ENCODE measurements at places on chromosomes 2 and 18. TPM values are rescaled to one million over a fixed set of nuclear protein-coding genes. Genes with fewer than 3 reads are reported as not detected.
A peak's percentile ranks its signal among the peaks of the same experiment; 100 is the strongest.

The DHRS9 gene
- 92.0 TPM for total RNA-seq

The SLC23A3 gene
- 13.6 TPM for total RNA-seq

The SKA1 gene
- 1.0 TPM for total RNA-seq

The CERKL gene
- total RNA-seq = 0.12 TPM

The LAMA1 gene
- 6.1 TPM for total RNA-seq

The LRRC30 gene
- total RNA-seq = not detected

The PCARE gene
- not detected for total RNA-seq

- no peak for DNase-seq
Measured at GRCh38 chr2:199219551-199219950, 238.2 kb downstream of the SATB2 start.

DNA sequence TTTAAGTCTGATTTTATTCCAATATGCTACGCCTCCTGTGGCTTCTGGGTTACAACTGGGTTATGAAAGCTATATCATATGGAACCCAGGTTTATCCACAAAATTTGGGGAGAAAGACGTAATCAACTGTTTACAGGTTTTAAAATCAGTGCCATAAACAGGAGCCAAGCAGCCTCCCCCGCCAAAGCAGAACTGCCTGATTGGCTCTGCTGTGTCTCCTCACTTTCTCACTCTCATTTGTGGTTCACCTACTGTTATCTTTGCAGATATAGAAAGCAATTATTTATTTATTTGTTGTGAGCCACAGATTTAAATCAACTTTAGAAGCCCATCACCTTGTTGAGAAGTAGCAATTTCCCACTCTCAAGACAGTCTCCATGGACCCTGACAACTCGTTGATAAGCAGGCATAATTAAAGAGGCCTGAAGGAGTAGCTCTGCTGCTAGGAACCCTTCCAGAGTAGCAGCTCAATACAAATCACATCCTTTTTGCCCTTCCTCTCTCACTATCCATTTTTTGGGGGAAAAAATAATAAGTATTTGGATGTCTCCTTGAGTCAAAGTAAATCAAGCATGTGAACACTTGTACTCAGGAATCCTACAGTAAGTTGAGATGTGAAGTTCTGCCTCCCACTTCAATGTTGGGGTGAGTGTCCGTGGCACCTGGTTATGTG is 191.0 kb upstream of the CCDC150 start:
- no peak for DNase-seq

GRCh38 chr2:138485019-138485418 is 16.6 kb upstream of the SPOPL start:
- no peak for DNase-seq

DNA sequence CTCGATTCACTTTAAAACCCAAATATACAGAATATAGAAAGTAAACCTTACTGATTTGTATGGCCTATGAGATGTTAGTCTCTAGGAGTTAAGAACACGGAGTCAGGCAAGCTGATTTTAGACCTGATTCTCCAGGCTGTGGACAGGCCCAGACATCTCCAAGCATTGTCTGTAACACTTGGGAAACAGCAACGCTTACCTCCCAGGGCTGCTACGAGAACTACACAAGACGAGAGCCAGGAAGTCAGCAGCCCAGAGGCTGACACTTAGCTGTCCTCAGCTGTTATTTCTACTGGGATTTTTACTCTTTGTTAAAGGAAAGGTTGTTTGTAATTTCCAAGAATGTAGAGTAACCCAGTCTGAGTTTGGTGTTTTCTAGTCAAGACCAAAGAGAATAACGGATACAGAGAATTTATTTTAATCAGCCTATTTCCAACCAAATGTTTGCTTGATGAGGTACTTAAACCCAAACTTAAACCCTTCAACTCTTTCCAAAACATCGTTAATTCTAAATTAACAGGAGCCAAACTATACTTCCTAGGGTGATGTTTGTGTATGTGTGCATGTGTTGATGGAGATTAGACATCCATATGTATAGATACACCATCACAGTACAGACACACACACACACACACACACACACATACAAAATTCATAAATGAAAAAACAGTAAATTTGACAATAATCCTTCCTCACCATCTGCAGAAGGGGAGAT is 123.4 kb downstream of the LAMA1 start:
- no peak for DNase-seq

DNA sequence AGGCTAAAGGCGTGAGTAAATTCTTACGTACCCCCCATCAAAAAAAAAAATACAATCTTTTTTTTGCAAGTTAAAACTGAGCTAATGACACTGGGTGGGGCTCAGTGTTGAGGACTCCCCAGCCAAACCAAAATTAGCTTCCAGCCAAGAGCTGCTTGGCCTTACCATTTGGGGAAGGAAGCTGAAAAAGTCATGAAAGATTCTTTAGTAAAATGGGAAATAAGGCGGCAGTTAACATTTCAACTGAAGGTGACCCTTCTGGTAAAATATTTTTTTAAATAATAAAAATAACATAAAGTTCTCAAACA is 16.4 kb downstream of the SMAD7 start:
- no peak for DNase-seq

DNA sequence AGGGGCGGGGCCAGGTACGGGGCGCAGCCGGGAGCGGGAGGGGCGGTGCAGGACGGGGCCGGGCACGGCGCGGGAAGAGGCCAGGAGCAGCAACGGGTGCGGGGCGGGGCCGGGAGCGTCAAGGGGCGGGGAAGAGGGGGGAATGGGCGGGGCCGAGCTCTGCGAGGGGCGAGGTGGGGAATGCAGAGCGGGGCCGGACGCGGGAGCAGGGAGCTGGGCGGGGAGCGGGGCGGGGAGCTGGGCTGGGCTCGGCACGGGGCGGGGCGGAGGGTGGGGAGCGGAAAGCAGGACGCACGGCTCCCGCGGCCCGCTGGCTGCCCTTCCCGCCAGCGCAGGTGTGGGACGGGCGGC is at the start of gene IMPA2:
Gene IMPA2, plus strand, starts transcription at position 316 of the 351 bp plus-strand sequence. CDS start 163 bp downstream, outside the sequence.
- no peak for DNase-seq

DNA sequence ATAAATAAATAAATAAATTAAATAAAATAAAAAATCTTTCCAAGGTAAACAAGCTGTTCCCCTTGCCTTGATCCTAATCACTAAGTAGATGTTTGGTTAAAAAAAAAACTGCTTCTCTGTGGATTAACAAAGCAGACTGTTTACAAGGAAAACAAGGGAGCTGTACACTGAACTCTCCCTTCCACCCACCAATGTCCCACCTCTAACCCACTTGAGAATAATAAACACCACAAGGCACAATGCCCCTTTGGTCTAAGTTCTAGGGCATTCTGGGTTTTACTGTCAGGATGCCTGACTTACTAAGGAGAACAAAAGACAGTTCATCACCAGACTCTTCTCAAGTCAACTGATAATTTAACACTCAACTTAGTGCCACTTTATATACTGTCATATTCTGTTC is 83.5 kb downstream of the NCKAP1 start:
- DNase-seq = no peak

- no peak for DNase-seq
Measured at GRCh38 chr2:203649176-203649814, 57.1 kb upstream of the CD28 start.

DNA sequence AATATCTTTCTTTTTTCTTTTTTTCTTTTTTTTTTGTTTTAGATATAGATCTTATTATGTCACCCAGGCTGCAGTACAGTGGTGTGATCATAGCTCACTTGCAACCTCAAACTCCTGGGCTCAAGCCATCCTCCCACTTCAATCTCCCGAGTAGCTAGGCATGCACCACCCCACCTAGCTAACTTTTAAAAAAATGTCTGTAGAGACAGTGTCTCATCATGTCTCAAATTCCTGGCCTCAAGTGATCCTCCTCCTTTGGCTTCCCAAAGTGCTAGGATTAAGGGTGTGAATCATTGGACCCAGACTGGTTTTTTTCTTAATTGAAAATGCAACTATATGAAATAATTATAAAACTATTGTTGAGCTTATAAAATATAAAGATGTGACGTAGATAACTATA is 9.8 kb upstream of the ZCCHC2 start:
- no peak for DNase-seq

DNA sequence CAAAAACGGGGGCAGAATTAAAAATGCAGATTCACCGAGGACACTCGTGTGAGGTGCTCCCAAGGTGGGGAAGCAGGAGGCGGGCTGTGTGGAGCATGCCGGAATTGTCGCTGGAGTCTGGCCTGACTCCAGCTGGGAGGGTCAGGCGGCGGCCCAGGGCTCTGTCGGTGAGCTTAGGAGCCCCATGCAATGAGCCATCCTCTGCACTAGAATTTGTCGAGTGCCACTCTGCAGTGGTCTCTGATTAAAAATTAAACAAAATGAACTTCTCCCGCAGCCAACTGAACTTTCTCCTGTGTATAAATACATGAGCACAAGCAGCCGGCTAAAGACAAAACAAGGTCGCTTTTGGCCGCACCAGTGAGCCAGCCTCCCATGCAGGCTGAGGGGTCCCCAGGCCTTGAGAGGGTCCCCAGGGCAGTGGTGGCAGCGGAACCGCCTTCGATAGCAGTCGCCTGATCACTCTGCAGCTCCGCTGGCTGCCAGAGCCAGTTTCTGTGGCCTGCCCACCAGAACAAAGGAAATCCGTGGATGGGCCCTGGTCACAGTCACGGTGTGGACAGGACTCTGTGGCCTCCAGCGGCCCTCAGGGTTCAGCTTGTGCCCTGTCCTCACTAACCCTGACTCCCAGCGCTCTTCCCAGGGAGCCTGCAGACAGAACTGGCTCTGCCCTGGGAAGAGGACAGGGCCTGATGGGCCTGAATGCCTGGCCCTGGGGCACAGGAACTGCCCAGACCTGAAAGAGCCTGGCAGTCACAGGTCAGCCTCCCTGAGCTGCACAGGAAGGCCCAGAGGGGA is 201.3 kb downstream of the EIPR1 start:
- DNase-seq = no peak

- peak; percentile 37 for DNase-seq
Measured at GRCh38 chr18:21598726-21599584, 1.5 kb downstream of the ESCO1 start.
